Uterus (tissue), 4 donors: ENCODE measurements at places on chromosomes 2 and 18. TPM values are rescaled to one million over a fixed set of nuclear protein-coding genes. Genes with fewer than 3 reads are reported as not detected.

PASK gene
- 16.0 TPM for total RNA-seq

BOK gene
- total RNA-seq = 31.2 TPM

CKAP2L gene
- not detected for total RNA-seq

NCOA1 gene
- total RNA-seq = 50.3 TPM

AQP12A gene
- not detected for total RNA-seq

- no peaks in the 10 kb centered on the region for H3K36me3 ChIP-seq
- H3K27me3 ChIP-seq = no peaks in the 10 kb centered on the region
- H3K4me1 ChIP-seq = no peaks in the 10 kb centered on the region
- no peak overlapping the region for H3K4me3 ChIP-seq
- H3K27ac ChIP-seq = peak overlapping the region; percentile 66
- DNase-seq = no peak
These were observed 6.0 kb upstream of the ALLC start for GRCh38 chr2:3651691-3652648.

GRCh38 chr2:190500054-190500502 is 34.4 kb downstream of the NEMP2 start:
- no peaks in the 10 kb centered on the region for H3K4me1 ChIP-seq
- DNase-seq = no peak
- no peak overlapping the region for H3K4me3 ChIP-seq
- no peak overlapping the region for H3K27ac ChIP-seq
- no peaks in the 10 kb centered on the region for H3K36me3 ChIP-seq

GRCh38 chr2:112973156-112973555 is 4.7 kb upstream of the IL36G start:
- no peaks in the 10 kb centered on the region for H3K36me3 ChIP-seq
- no peaks in the 10 kb centered on the region for H3K4me1 ChIP-seq
- no peak overlapping the region for H3K27ac ChIP-seq
- no peak overlapping the region for H3K4me3 ChIP-seq
- no peak for DNase-seq

DNA sequence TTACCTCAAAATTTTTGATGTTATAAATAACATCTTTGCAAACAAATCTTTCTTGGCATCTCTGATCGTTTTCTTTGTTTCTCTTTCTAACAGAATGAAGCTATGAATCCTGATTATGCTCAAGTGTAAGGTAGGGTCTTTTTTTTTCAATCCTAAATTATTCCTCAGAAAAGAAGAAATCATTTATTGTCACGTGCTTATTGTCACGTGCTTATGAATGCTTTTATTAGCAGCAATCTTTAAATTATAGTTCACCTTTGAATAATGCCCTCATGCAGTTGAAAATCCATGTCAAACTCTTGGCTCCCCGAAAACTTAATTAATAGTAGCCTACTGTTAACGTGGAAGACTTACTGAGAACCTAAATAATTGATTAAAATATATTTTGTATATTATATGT is 39.2 kb upstream of the EPAS1 start:
- H3K4me3 ChIP-seq = no peak overlapping the region
- H3K27me3 ChIP-seq = no peaks in the 10 kb centered on the region
- H3K4me1 ChIP-seq = no peaks in the 10 kb centered on the region
- H3K36me3 ChIP-seq = no peaks in the 10 kb centered on the region
- H3K27ac ChIP-seq = no peak overlapping the region
- DNase-seq = no peak

DNA sequence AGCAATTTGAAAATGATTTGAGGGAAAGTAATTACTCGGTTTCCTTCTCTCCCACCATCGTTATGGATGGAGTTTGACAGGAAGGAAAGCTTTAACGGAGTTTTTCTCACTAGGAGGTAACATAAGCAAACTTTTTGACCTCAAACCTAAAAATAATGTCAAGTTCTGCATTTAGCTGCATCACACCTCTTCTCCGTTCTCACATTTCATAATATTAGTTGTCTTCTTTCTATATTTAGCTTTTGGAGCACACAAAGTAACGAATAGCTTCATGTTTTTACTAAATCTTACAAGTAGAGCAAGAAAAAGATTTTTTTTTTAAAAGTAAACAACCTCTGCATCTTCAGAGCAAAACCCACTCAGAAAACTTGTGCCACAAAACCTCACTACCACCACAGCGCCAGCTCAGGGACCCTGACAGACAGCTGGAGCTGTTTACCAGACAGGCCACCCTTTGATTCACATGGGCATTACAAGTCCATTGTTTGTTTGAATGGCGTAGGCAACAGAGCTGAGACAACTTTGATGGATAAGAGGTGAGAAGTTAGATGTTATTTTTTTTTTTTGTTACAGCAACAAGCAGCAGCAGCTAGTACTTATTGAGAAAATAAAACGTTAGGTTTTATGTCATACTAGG is 21.9 kb upstream of the ICOS start:
- H3K36me3 ChIP-seq = no peaks in the 10 kb centered on the region
- DNase-seq = no peak
- H3K4me1 ChIP-seq = no peaks in the 10 kb centered on the region
- no peaks in the 10 kb centered on the region for H3K27me3 ChIP-seq
- H3K4me3 ChIP-seq = no peak overlapping the region

- no peaks in the 10 kb centered on the region for H3K4me1 ChIP-seq
- no peak for DNase-seq
- H3K27me3 ChIP-seq = no peaks in the 10 kb centered on the region
- no peak overlapping the region for H3K27ac ChIP-seq
- H3K36me3 ChIP-seq = no peaks in the 10 kb centered on the region
- no peak overlapping the region for H3K4me3 ChIP-seq
These were observed 15.0 kb downstream of the CDH20 start for GRCh38 chr18:61348230-61348629.

GRCh38 chr2:207938886-207939285 is 86.4 kb downstream of the PLEKHM3 start:
- H3K27ac ChIP-seq = no peak overlapping the region
- H3K4me3 ChIP-seq = no peak overlapping the region
- H3K27me3 ChIP-seq = no peaks in the 10 kb centered on the region
- DNase-seq = no peak
- H3K36me3 ChIP-seq = no peaks in the 10 kb centered on the region

- no peak overlapping the region for H3K4me3 ChIP-seq
- H3K27me3 ChIP-seq = no peaks in the 10 kb centered on the region
- no peak overlapping the region for H3K27ac ChIP-seq
- DNase-seq = no peak
- H3K36me3 ChIP-seq = no peaks in the 10 kb centered on the region
These were observed 165.2 kb upstream of the DOCK10 start for GRCh38 chr2:225207471-225207870.

DNA sequence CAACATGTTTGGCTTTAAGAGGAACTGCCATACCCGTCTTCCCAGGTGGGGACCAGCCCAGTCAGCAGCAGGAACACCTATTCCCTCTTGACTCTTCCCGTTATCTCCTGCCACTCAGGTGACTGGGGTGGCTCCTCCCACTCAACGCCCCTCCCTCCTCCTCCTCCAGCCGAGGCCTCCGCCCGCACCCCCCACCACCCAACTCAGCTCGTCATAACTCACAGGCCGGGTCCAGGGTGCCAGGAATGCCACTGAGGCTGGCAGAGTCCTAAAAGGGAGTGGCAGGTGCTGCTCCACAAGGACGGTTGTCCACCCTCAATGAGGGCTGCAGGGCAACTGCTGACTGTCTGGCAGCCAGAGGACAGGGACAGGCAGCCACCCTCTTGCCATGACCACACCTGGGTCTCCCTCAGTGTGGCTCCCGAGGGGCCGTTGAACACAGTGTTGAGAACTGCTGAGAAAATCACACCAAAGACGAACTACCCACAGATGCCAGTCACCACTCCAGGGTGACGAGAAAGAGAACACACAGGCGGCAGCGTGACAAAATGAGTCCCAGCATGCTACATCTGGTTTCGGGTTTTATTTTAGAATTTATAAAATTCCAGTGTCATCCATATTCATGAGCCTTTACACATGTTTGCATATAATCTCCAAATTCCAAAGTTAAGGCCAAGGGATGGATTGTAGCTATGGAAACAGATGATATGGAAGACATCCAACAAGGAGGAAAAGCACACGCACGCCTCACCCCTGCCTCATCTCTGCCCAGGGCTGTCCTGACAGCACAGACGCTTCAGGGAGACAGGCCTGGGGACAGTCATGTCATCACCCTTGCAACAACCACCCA is 38.5 kb downstream of the ANO7 start:
- DNase-seq = no peak
- peaks cover 11% of the 10 kb centered on the region for H3K4me1 ChIP-seq
- no peaks in the 10 kb centered on the region for H3K27me3 ChIP-seq
- H3K4me3 ChIP-seq = no peak overlapping the region
- H3K36me3 ChIP-seq = no peaks in the 10 kb centered on the region

GRCh38 chr18:10059610-10060468 is 146.0 kb downstream of the VAPA start:
- H3K4me1 ChIP-seq = peaks cover 8% of the 10 kb centered on the region
- no peaks in the 10 kb centered on the region for H3K36me3 ChIP-seq
- H3K4me3 ChIP-seq = no peak overlapping the region
- peak; percentile 50 for DNase-seq

DNA sequence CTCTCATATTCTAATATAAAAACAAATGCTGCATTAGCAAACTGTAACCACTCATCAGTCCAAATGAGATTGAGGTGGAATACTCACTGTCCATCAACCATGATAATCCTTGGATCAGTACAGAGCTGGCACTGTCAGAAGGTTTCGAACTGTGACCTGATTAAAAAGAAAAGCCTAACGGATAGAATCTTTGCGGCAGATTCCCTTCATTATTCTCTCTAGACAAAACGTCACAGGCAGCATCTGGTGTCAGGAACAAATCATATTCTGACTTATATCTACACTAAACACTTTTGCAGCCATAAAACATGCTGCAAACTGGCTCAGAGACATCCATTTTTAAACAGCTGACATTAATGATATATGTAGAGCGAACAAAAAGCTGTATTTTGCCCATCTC is 677.7 kb upstream of the NXPH2 start:
- no peak overlapping the region for H3K27ac ChIP-seq
- no peaks in the 10 kb centered on the region for H3K27me3 ChIP-seq
- DNase-seq = no peak
- no peaks in the 10 kb centered on the region for H3K36me3 ChIP-seq
- H3K4me3 ChIP-seq = no peak overlapping the region
- H3K4me1 ChIP-seq = no peaks in the 10 kb centered on the region

DNA sequence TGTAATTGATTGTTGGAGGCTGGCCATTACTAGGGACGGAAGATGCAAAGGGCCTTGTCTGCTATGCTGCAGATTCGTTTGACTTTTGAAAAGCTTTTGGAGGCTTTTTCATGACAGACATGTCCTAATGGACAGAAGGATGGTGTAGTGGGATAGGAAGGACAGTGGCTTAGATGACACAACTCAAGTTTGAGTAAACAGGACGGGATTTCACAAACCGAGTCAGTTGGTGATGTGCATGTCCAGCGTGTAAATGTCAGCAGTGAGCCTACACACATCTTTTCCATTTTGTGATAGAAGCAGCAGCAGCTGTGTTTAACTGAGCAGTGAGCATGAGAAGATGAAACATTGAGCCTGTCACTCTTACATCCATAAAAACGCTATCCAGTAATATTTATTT is 76.0 kb downstream of the NCK2 start:
- H3K27me3 ChIP-seq = no peaks in the 10 kb centered on the region
- H3K36me3 ChIP-seq = no peaks in the 10 kb centered on the region
- H3K27ac ChIP-seq = no peak overlapping the region

DNA sequence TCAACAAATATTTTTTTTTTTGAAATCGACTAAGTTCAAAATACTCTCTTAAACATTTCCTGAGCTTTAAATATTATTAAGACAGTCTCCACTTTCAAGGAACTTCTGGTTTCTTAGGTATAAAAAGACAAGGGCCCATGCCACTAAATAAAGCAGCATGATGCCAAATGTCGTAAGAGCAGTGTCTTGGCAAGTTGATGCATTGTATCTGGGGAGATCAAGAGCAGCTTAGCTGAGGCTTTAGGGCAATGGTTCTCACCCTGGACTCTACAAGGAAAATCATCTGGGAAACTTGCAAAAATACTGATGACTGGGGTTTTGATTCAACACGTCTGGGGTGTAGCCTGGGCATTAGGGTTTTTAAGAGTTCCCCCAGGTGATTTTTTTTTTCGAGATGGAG is 41.3 kb downstream of the COL4A3 start:
- H3K36me3 ChIP-seq = no peaks in the 10 kb centered on the region
- DNase-seq = no peak
- H3K4me1 ChIP-seq = no peaks in the 10 kb centered on the region

DNA sequence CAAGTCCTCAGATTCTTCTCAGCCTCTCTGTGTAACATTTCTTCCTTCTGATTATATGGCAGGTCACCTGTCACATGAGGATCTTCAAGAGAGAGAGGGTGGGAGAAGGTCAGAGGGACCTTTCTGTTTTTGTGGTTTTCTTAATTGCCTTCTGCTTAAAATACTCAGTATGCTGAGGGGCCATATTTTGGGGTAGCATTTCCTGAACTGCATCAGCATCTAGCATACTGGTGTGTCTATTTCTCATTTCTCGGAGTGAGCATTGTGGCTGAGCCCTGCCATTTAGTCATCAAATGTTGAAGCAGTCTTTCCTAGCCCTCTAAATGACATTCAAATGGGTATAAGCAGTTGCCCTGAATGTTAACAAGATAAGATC is 162.7 kb downstream of the MYO3B start:
- no peaks in the 10 kb centered on the region for H3K27me3 ChIP-seq
- H3K36me3 ChIP-seq = no peaks in the 10 kb centered on the region
- H3K27ac ChIP-seq = no peak overlapping the region
- no peaks in the 10 kb centered on the region for H3K4me1 ChIP-seq
- no peak for DNase-seq

DNA sequence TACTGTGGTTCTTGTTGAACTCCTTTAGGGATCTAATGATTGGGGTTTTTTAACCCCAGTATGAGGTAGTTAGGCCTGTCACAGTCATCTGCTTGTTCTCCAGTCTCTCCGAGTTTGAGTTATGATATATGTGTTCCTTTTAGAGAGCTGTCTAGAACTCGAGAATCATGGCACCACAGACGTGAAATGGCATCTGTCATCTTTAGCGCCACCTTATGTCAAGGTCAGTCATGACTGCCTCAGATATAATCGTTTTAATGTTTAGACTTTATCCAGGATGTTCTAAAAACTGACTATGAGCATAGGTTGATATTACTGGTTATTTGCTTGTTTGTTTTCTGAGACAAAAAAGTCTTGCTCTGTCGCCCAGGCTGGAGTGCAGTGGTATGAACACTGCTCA is 112.2 kb downstream of the CEP192 start:
- no peaks in the 10 kb centered on the region for H3K4me1 ChIP-seq
- H3K27me3 ChIP-seq = no peaks in the 10 kb centered on the region
- H3K36me3 ChIP-seq = no peaks in the 10 kb centered on the region
- no peak overlapping the region for H3K27ac ChIP-seq
- H3K4me3 ChIP-seq = no peak overlapping the region
- no peak for DNase-seq

GRCh38 chr2:31222071-31222470 is 4.8 kb upstream of the CAPN14 start:
- H3K4me1 ChIP-seq = no peaks in the 10 kb centered on the region
- DNase-seq = no peak
- no peaks in the 10 kb centered on the region for H3K36me3 ChIP-seq
- no peak overlapping the region for H3K4me3 ChIP-seq

- no peak overlapping the region for H3K4me3 ChIP-seq
- H3K27ac ChIP-seq = no peak overlapping the region
- no peak for DNase-seq
These were observed 104.1 kb upstream of the OTOS start for GRCh38 chr2:240244543-240244942.
